ENCODE measurements at places on chromosomes 1 and 21. TPM values are rescaled to one million over a fixed set of nuclear protein-coding genes. Genes with fewer than 3 reads are reported as not detected.

Gene CD84
- total RNA-seq = 98.9 TPM

Gene RIPPLY3
- not detected for total RNA-seq

DNA sequence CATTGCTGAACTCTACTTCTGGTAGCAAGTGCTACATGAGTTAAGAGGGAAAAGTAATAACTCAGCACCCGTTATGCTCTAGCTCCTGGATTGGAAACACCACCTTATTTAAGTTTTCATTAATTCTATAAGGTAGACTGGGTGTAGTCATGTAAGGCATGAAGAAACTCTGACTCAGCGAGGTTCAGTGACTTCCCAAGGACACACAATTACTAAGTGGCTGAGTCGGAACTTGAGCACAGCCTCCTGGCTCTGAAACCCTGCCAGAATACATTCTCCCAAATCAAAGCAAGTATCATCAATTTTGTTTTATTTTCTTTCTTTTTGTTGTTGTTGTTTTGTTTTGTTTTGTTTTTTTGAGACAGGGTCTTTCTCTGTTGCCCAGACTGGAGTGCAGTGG lies 29.1 kb upstream of the SCCPDH start:
- no peak for DNase-seq

DNA sequence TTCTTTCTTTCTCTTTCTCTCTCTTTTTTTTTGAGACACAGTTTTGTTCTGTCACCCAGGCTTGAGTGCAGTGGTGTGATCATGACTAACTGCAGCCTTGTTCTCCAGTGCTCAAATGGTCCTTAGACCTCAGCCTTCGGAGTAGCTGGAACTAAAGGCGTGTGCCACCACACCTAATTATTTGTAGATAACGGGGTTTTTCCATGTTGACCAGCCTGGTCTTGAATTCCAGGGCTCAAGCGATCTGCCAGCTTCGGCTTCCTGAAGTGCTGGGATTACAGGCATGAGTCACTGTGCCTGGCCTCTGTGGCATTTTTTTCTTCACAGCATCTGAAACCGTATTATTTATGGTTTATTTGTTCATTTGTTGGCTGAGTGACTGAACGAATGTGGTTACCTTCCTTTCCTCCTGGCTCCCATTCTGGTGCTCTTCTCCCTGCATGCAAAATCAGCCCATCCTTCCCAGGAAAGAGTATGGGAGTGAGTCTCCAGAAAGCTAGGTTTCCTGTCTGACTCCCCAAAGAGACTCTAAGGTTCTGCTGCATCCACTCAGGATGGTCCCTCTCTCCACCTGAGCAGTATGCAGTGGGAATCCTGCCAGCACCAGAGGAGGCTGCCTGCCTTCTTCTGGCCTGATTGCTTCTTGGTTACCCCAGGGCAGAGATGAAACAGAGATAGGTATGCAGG lies 155.0 kb upstream of the BEND5 start:
- no peak for DNase-seq

- no peak for DNase-seq
Measured at GRCh38 chr1:235943581-235944114, 76.9 kb upstream of the LYST start.

Measured in CD4-positive, alpha-beta memory T cell (primary cell).